A549 treated with dexamethasone at 1 μM for 4 hours (cell line): ENCODE measurements at places on chromosomes 5 and 9. TPM values are rescaled to one million over a fixed set of nuclear protein-coding genes. Genes with fewer than 3 reads are reported as not detected.

The ERAP2 gene
- total RNA-seq = 0.82 to 1.5 TPM (median 1.1 TPM) in 5 replicates

The WDR38 gene
- 0.07 to 0.28 TPM (median 0.16 TPM) in 4 of 5 replicates, not detected in the other for total RNA-seq

The PDLIM4 gene
- 0.59 to 1.5 TPM (median 1.0 TPM) in 5 replicates for total RNA-seq

The CAMLG gene
- 21.6 to 26.8 TPM (median 25.9 TPM) in 5 replicates for total RNA-seq

The ENHO gene
- total RNA-seq = 1.3 to 2.4 TPM (median 1.8 TPM) in 5 replicates

The SLC46A2 gene
- not detected in 5 replicates for total RNA-seq

The SLC4A9 gene
- total RNA-seq = 0.04 TPM in 1 of 5 replicates, not detected in the others

The PCDHGB4 gene
- total RNA-seq = 0.50 to 1.2 TPM (median 0.97 TPM) in 5 replicates

The SARDH gene
- 0.04 to 0.19 TPM (median 0.12 TPM) in 5 replicates for total RNA-seq

The ZNF879 gene
- total RNA-seq = 0.57 to 1.1 TPM (median 0.69 TPM) in 5 replicates

The ZNF189 gene
- total RNA-seq = 8.7 to 10.4 TPM (median 9.5 TPM) in 5 replicates

The ANKRD20A1 gene
- total RNA-seq = 0.77 to 1.8 TPM (median 1.5 TPM) in 5 replicates
